ENCODE measurements at places on chromosomes 1 and 21. TPM values are rescaled to one million over a fixed set of nuclear protein-coding genes. Genes with fewer than 3 reads are reported as not detected.

MROH7 gene
- total RNA-seq: not detected

VANGL2 gene
- total RNA-seq: 0.06 TPM

SLC26A9 gene
- total RNA-seq: not detected

SPRR2F gene
- total RNA-seq: not detected

ARHGAP30 gene
- 273 TPM for total RNA-seq

CFAP74 gene
- not detected for total RNA-seq

OR2W3 gene
- total RNA-seq: not detected

DNA sequence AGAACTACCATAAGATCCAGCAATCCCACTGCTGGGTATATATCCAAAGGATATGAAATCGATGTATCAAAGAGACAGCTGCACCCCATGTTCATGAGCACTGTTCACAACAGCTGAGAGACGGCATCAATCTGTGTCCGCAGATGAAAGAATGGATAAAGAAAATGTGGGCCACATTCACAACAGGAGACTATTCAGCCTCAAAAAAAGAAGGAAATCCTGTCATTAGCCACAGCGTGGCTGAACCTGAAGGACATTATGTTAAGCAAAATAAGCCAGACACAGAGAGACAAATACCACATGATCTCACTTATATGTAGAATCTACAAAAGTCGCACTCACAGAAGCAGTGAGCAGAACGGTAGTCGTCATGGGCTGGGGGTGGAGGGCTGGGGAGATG, 99.2 kb upstream of the IFFO2 start:
- no peak overlapping the region for H3K4me3 ChIP-seq
- no peak for DNase-seq
- peaks cover 3% of the 10 kb centered on the region for H3K4me1 ChIP-seq
- H3K27ac ChIP-seq: no peak overlapping the region
- no peaks in the 10 kb centered on the region for H3K36me3 ChIP-seq

DNA sequence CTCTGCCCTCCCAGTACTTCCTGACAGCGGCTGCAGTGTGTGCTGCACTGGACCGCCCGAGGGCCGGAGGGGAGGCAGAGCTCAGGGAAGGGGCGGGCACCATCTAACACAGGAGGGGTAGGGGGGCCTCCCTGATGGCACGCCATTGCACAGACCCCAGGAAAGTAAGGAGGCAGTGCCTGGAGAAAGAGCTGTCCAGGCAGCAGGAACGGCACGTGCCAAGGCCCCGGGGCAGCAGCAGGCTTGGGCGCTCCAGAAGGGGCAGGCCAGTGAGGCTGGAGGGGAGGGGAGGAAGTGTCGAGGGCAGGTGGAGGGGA, 110.7 kb downstream of the CRYAA start:
- no peak overlapping the region for H3K27ac ChIP-seq
- H3K27me3 ChIP-seq: peaks cover 22% of the 10 kb centered on the region
- H3K4me3 ChIP-seq: no peak overlapping the region
- no peaks in the 10 kb centered on the region for H3K36me3 ChIP-seq

DNA sequence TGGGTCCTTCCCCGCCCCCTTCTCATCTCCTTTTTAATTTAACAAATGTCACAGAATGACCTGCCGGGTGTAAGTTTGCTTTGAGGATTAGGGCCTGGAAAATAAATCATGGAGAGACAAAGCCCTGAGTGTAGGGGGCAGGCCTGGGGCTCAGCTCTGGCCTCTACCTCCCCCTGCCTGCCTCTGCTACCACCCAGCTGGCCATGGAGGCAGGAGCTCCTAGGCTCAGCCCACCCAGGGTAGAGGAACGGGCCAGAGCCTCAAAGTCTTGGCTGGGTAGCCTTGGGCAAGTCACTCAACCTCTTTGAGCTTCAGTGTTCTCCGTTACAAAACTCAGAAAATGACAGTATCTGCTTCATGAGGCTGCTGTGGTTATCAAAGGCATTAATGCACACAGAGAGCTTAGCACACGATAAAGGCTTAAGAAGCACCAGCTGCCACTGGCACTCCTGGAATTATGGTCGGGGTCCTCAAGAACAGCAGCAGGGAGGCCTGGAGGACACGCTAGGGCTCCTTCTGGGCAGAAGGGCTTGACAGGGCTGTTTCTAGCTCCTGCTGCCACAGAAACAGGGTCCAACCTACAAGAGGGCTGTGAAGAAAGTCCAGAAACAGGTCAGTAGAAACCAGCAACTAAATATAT, 39.0 kb downstream of the LRP8 start:
- no peak overlapping the region for H3K27ac ChIP-seq
- no peak for DNase-seq
- no peaks in the 10 kb centered on the region for H3K36me3 ChIP-seq
- no peak overlapping the region for H3K4me3 ChIP-seq

GRCh38 chr1:111318523-111318922, 27.9 kb downstream of the CHIA start:
- no peak overlapping the region for H3K27ac ChIP-seq
- peaks cover 8% of the 10 kb centered on the region for H3K4me1 ChIP-seq
- no peak for DNase-seq
- no peak overlapping the region for H3K4me3 ChIP-seq
- H3K27me3 ChIP-seq: peaks cover 6% of the 10 kb centered on the region

- H3K36me3 ChIP-seq: peaks cover 3% of the 10 kb centered on the region
- peaks cover 2% of the 10 kb centered on the region for H3K27me3 ChIP-seq
- DNase-seq: no peak
- no peak overlapping the region for H3K27ac ChIP-seq
- H3K4me1 ChIP-seq: peaks cover 3% of the 10 kb centered on the region
- H3K4me3 ChIP-seq: no peak overlapping the region
These were observed 299.7 kb downstream of the GRIK1 start for GRCh38 chr21:29640080-29640508.

- H3K27ac ChIP-seq: no peak overlapping the region
- no peaks in the 10 kb centered on the region for H3K27me3 ChIP-seq
- no peak overlapping the region for H3K4me3 ChIP-seq
- peaks cover 42% of the 10 kb centered on the region for H3K4me1 ChIP-seq
- H3K36me3 ChIP-seq: peaks cover 18% of the 10 kb centered on the region
These were observed 28.8 kb downstream of the PIK3C2B start for GRCh38 chr1:204465546-204466415.

DNA sequence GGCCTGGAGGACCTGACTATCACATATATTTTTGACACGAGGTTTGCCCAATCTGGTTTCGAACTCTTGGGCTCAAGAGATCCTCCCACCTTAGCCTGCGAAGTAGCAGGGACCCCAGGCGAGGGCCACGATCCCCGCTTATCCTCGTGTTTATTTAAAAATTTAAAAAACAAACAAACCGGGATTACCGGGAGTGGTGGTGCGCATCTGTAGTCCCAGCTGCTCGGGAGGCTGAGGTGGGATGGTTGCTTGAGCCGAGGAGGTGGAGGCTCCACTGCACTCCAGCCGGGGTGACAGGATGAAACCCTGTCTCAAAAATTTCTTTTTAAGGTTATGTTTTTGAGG, 452 bp upstream of the EXOSC10 start:
- H3K4me3 ChIP-seq: peak overlapping the region; percentile 96
- DNase-seq: no peak
- H3K27me3 ChIP-seq: no peaks in the 10 kb centered on the region
- peak overlapping the region; percentile 96 for H3K27ac ChIP-seq
- peaks cover 12% of the 10 kb centered on the region for H3K4me1 ChIP-seq

DNA sequence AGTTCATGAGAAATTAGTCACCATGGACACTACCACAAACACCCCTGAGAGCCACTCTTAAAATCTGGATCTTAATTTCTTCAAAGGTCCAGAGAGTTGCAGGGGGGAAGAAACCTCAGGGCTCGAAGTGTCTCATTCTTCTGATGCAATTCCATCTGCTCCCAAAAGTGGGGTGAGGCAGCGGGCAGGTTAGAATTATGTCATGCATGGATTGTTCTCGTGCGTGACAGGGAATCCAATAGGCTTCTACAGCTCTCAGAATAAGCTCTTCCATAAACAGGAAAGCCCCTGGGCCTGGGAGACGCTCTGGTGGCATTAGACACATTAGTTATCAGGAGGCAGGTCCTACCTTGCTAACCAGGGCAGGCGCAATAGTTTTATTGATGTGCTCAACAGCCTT, 8.4 kb downstream of the ENO1 start:
- no peak for DNase-seq
- peaks cover 77% of the 10 kb centered on the region for H3K36me3 ChIP-seq
- peak overlapping the region; percentile 90 for H3K27ac ChIP-seq
- peak overlapping the region; percentile 96 for H3K4me3 ChIP-seq
- peaks cover 61% of the 10 kb centered on the region for H3K4me1 ChIP-seq
- no peaks in the 10 kb centered on the region for H3K27me3 ChIP-seq

GRCh38 chr1:19866758-19867157, 15.4 kb upstream of the OTUD3 start:
- DNase-seq: no peak
- no peaks in the 10 kb centered on the region for H3K36me3 ChIP-seq
- H3K27me3 ChIP-seq: peaks cover 31% of the 10 kb centered on the region
- H3K4me1 ChIP-seq: no peaks in the 10 kb centered on the region
- no peak overlapping the region for H3K27ac ChIP-seq
- H3K4me3 ChIP-seq: no peak overlapping the region

DNA sequence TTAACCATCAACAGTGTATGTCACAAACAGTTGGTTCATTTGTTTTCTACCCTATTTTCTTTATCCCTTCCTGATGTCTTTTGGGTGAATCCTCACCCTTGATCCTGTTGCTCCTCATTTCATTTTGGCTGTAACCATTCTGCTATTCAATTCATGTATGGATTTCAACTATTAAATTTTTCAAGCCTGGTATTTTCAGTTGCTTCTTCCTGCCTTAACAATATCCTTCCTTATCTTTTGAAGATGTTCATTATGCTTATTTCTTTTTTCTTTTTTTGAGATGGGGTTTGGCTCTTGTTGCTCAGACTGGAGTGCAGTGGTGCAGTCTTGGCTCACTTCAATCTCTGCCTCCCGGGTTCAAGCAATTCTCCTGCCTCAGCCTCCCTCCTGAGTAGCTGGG, 2.8 kb upstream of the RNU5D-1 start:
- H3K4me1 ChIP-seq: peaks cover 21% of the 10 kb centered on the region
- no peak for DNase-seq
- no peaks in the 10 kb centered on the region for H3K27me3 ChIP-seq
- no peaks in the 10 kb centered on the region for H3K36me3 ChIP-seq
- H3K4me3 ChIP-seq: no peak overlapping the region

- peaks cover 45% of the 10 kb centered on the region for H3K36me3 ChIP-seq
- no peak for DNase-seq
- no peaks in the 10 kb centered on the region for H3K4me1 ChIP-seq
- H3K4me3 ChIP-seq: no peak overlapping the region
- H3K27me3 ChIP-seq: no peaks in the 10 kb centered on the region
- no peak overlapping the region for H3K27ac ChIP-seq
These were observed 133.4 kb downstream of the COP1 start for GRCh38 chr1:176073524-176074157.

- H3K36me3 ChIP-seq: no peaks in the 10 kb centered on the region
- DNase-seq: no peak
- H3K27me3 ChIP-seq: peaks cover 68% of the 10 kb centered on the region
- H3K27ac ChIP-seq: no peak overlapping the region
- H3K4me1 ChIP-seq: peaks cover 3% of the 10 kb centered on the region
- no peak overlapping the region for H3K4me3 ChIP-seq
These were observed 20.0 kb downstream of the SERTAD4 start for GRCh38 chr1:210252621-210253051.

DNA sequence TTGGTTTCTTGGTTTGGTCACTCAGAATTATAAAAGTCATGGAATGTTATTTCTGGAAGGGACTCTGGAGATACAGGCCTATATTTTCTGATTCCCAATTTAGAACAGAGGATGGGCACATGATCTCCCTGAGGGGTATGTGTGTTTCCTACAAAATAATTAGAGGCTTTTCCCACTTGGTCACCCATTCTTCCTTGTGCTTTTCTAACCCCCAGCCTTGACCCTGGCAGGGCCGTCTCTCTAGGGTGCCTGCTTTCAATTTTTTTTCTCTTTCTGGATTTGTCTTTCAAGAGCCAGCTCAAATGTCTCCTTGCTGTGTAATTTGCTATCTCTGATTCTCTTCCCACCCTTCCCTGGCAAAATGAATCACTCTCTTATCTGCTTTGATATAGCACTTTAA, 131.9 kb downstream of the HLX start:
- H3K36me3 ChIP-seq: no peaks in the 10 kb centered on the region
- no peak overlapping the region for H3K4me3 ChIP-seq
- no peaks in the 10 kb centered on the region for H3K4me1 ChIP-seq
- H3K27ac ChIP-seq: no peak overlapping the region

DNA sequence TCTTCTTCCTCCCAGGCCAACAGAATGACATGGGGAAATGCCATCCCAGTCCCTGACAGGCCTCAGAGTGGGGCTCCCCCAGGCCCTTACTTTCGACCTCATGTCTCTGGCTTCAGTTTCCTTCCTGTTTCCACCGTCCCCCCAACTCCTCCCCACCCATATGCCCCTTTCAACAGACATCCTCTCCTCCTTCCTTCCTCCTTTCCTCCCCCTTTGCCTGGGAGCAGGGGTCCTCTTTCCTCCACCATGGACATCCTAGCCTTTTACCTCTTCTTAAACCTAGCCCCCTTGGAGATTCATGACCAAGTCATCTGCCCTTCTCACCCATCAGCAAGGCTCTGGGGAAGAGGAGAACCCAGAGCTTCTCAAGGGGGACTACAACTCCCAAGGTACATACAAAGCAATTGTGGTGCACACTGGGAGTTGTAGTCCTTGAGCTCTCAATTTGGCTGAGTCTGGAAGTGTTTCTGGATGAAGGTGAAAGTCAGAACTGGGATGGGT, 4.0 kb downstream of the ZBTB7B start:
- H3K27me3 ChIP-seq: no peaks in the 10 kb centered on the region
- H3K4me1 ChIP-seq: peaks cover 50% of the 10 kb centered on the region
- no peak for DNase-seq
- peak overlapping the region; percentile 97 for H3K27ac ChIP-seq
- H3K36me3 ChIP-seq: no peaks in the 10 kb centered on the region

- no peaks in the 10 kb centered on the region for H3K36me3 ChIP-seq
- peaks cover 8% of the 10 kb centered on the region for H3K27me3 ChIP-seq
- H3K27ac ChIP-seq: no peak overlapping the region
- no peak for DNase-seq
- H3K4me1 ChIP-seq: no peaks in the 10 kb centered on the region
- no peak overlapping the region for H3K4me3 ChIP-seq
These were observed 92.7 kb upstream of the C1orf21 start for GRCh38 chr1:184294101-184294500.

GRCh38 chr1:173015629-173016028, 35.1 kb downstream of the TNFSF18 start:
- H3K27me3 ChIP-seq: no peaks in the 10 kb centered on the region
- DNase-seq: no peak
- H3K27ac ChIP-seq: no peak overlapping the region
- peaks cover 10% of the 10 kb centered on the region for H3K4me1 ChIP-seq
- H3K36me3 ChIP-seq: peaks cover 12% of the 10 kb centered on the region

DNA sequence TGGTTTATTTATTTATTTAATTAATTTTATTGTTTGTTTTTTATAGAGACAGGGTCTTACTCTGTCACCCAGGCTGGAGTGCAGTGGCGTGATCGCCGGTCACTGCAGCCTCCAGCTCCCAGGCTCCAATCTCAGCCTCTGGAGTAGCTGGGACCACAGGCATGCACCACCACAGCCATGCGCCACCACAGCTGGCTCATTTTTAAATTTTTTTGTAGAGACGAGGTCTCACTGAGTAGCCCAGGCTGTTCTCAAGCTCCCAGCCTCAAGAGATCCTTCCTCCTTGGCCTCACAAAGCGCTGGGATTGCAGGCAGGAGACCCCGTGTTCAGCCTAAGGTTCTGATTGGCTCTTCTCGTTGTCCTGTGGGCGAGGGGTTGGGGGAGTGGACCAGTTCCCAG, 22.1 kb downstream of the UMODL1 start:
- DNase-seq: no peak
- peaks cover 14% of the 10 kb centered on the region for H3K4me1 ChIP-seq
- H3K36me3 ChIP-seq: no peaks in the 10 kb centered on the region
- H3K27ac ChIP-seq: no peak overlapping the region

- H3K4me1 ChIP-seq: peaks cover 2% of the 10 kb centered on the region
- peak; percentile 69 for DNase-seq
- H3K4me3 ChIP-seq: peak overlapping the region; percentile 10
- peaks cover 64% of the 10 kb centered on the region for H3K27me3 ChIP-seq
- no peaks in the 10 kb centered on the region for H3K36me3 ChIP-seq
These were observed 36.2 kb upstream of the KCNA10 start for GRCh38 chr1:110554871-110555801.
